Aortic smooth muscle cell (primary cell): ENCODE measurements at places on chromosomes 3 and 15. TPM values are rescaled to one million over a fixed set of nuclear protein-coding genes. Genes with fewer than 3 reads are reported as not detected.

Gene TIMP4
- 0.92 and 1.6 TPM in 2 replicates for total RNA-seq

Gene ARL6
- 8.2 and 12.0 TPM in 2 replicates for total RNA-seq

Gene RHOV
- total RNA-seq: 0.06 TPM in 1 of 2 replicates, not detected in the other

Gene GOLGA8J
- total RNA-seq: 0.06 and 0.13 TPM in 2 replicates

Gene CSPG4
- total RNA-seq: 23.8 and 58.4 TPM in 2 replicates

Gene PLCD1
- total RNA-seq: 54.6 and 64.2 TPM in 2 replicates

Gene SLCO3A1
- total RNA-seq: 2.4 and 5.6 TPM in 2 replicates

Gene ABHD6
- 6.1 and 8.5 TPM in 2 replicates for total RNA-seq

Gene CHRM5
- under 0.01 TPM in 1 of 2 replicates, not detected in the other for total RNA-seq

Gene C3orf22
- total RNA-seq: not detected in 2 replicates

Gene UBAP1L
- total RNA-seq: 1.2 TPM in 2 replicates

Gene COL6A5
- total RNA-seq: not detected in 2 replicates

Gene ESYT3
- 0.12 and 0.26 TPM in 2 replicates for total RNA-seq

Gene STRIT1
- total RNA-seq: not detected in 2 replicates

Gene CPB1
- total RNA-seq: not detected in 2 replicates
